ENCODE measurements at places on chromosomes 4 and X.

GRCh38 chr4:2443956-2444740, 24.8 kb upstream of the RNF4 start:
- DNase-seq: no peak

- DNase-seq: no peak
These were observed 33.4 kb downstream of the NELFA start for GRCh38 chr4:1975391-1975801.

- no peak for DNase-seq
These were observed 160.2 kb upstream of the DKK2 start for GRCh38 chr4:107196312-107196711.

DNA sequence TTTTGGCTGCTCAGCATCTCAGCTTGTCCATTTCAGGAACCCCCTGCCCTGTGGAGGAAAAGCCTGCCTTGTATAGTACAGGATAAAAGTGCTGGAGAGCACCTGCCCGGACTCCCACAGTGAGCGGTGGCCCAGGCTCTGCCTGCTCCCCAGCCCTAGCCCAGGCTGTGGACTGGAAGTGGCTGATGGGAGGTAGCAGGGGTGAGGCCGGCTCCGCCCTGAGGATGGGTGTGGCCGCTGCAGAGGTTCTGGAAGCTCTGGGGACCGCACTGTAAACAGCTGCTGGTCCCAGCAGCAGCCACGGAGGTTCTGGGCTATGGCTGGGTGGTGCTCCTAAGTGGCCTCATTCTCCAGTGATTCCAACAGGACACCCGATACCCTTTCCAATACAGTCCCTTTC, 56.6 kb upstream of the HELT start:
- no peak for DNase-seq

DNA sequence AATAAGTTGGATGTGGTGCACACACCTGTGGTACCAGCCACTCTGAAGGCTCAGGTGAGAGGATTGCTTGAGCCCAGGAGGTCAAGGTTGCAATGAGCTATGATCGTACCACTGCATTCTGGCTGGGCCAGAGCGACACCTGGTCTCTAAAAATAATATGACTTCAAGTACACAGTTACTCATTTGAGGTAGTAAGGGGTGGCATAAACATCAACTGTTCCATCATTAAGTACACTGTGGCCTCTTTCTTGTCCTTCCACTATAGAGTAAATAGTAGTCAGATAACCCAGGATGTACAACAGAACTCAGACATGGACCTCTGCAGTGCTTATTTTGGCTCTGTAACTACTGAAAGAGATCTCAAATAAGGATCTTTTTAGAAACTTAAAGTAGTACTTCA, 10.6 kb downstream of the FAM9B start:
- DNase-seq: no peak

DNA sequence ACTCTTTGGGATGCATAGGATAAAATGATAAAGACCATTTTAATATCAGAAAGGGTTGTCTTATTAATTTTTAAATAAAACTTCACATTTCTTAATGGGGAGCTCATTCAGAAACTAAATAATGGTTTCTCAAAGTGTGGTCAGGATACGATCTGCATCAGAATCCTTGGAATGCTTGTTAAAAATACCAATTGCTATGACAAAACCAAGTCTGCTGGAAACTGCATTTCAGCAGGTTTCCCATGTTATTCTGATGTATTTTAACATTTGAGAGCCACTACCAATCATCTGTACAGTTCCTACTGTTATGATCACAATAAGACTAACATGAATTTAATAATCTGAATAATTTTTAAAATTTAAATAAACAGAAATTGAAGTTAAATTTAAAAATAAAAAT, 115.1 kb downstream of the SOWAHB start:
- DNase-seq: no peak

DNA sequence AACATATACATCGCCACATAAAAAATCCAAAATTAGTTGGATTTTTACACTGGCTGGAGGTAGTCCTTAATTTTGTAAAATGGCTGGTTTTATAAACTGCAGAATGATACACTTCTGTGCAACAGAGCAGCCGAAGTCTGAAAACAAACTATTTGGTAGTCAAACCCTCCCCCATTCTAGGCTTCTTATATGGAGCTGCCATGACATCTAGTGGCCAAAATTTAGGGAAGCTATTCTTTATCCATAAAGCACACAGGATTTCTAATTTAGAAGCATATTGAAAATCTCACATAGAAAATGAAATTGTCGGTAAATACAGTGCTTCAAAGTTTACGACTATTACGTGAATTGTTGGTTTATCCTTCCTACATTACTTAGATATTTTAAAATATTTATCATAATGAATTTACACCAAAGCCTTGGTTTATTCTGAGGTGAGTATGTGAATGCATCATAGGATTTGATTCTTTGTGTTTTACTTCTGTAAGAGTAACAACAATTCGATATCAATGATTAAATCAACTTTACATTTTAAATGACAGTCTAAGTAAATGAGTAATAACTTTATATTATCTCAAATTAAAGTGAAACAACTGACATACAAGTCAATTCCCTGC, 113.4 kb upstream of the FAM241A start:
- no peak for DNase-seq

- no peak for DNase-seq
These were observed 285.4 kb downstream of the UNC5C start for GRCh38 chr4:95263391-95263790.

DNA sequence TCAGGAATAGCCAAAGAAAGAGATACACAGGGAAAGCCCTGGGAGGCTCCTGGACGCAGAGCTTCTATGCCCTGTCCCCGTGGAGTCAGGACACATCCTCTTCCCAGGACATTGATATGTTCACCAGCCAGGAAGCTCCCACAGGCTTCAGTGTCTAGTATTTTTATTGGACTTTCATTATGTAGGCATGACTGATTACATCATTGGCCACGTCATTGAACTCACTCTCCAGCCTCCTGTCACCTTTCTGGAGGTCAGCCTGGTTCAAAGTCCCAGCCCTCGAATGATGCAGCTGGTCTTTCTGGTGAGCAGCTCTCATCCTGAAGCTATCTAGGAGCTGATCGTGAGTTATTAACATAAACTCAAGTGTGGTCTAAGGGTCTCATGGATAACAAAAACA, 104.1 kb downstream of the CPEB2 start:
- DNase-seq: no peak

DNA sequence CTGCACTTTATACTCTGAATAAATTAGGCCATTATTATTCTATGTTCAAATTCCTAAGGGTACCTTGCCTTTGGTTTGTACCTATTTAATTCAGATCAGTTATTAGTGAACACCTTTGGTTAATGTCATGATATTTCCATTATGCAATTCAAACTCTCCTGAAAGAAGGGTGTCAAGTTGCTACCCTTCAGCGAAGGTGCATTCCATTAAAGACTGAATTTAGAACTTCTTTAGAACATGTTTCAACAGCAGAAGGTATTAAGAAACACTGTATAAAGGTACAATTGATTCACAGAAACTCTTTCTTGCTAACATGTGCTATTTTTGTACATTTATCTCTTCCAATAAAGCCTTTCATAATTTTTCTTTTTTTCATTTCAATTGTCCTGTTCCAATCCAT, 1545.4 kb upstream of the PCDH10 start:
- DNase-seq: no peak

- no peak for DNase-seq
These were observed 56.9 kb upstream of the SMIM10 start for GRCh38 chrX:134933911-134934310.

GRCh38 chrX:12065251-12065650, 73.0 kb upstream of the FRMPD4 start:
- DNase-seq: no peak

DNA sequence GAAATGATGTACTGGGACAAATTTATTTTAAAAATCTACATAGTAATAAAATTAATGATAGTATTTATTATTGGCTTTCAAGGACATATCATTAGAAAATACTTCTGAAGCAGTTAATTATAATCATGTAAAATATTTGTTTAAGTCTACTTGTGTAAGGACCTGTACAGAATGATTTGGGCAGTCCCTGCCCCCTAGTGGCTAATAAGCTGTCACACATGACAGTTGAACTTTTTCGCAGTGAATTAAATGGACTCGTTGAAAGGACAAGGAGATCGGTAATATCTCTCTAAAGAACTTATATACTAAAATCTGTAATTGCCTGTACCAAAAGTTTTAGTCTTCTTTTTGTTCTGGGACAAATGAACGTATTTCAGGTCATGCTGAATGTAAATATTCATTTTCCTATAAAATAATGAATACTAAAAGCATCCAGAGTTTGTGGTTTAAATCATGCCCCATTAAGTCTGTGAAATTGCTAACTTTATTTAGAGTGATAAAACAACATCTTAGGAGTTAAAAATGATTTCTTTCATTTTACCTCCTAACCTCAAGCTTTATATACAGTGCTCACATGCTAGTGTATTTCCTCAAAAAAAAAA, 13.6 kb downstream of the EXOC1 start:
- no peak for DNase-seq

DNA sequence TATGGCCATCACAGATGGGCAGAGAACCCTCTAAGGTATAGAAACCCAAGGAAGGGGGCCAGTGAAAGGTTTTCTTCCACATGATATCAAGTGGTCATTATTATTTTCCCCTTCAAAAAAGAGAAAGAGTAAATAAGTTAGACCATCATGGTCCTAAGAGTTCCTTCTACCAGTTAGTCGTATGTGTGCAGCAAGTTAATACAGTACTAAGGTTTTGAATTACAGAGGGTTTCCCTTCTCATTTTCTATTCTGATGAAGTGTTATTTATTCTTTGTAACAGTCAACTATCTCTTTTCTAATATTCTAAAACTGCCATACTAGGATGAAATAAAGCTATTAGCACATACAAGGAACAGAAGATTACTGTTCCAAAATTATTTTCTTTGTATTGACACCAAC, 94.4 kb downstream of the TMEM144 start:
- no peak for DNase-seq

- no peak for DNase-seq
These were observed 132.3 kb downstream of the ZNF330 start for GRCh38 chr4:141352909-141353525.

DNA sequence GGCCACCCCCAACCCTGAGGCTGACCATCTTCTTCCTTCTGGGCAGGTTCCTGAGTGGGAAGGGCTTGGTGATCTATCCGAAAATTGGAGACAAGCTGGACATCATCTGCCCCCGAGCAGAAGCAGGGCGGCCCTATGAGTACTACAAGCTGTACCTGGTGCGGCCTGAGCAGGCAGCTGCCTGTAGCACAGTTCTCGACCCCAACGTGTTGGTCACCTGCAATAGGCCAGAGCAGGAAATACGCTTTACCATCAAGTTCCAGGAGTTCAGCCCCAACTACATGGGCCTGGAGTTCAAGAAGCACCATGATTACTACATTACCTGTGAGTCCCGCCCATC, 9.7 kb downstream of the EFNB1 start:
- DNase-seq: no peak

GRCh38 chr4:32429151-32429550, 1709.0 kb downstream of the PCDH7 start:
- no peak for DNase-seq

DNA sequence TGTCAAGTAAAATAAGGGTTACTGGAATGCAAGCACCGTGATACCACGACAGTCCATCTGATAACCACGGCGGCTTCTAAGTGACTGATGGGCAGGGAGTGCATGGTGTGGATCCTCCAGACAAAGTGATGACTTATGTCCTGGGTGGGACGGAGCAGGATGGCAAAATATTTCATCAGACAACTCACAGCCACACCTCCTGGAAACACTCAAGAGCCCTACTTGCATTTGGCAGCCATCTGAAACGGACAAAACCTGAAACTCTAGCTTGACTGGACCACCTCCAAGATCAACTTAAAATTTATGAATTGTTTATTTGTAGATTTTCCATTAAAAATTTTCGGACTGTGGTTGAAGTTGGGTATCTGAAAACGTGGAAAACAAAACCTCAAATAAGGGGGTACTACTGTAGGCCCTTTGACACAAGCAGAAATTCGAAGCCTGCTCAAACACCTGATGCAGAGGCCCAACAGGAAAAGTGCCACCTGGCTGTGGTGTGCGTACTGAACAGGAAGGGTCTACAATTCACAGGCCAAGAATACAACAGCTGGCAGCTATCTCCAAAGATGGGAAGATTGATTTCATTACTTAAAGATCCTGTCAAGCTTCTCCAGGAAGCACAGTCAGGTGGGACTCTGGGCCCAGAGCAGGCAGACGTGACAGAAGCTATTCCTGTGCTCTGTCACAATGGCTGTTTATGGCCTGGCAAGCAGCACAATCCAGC, 26.0 kb downstream of the LRIT3 start:
- no peak for DNase-seq

DNA sequence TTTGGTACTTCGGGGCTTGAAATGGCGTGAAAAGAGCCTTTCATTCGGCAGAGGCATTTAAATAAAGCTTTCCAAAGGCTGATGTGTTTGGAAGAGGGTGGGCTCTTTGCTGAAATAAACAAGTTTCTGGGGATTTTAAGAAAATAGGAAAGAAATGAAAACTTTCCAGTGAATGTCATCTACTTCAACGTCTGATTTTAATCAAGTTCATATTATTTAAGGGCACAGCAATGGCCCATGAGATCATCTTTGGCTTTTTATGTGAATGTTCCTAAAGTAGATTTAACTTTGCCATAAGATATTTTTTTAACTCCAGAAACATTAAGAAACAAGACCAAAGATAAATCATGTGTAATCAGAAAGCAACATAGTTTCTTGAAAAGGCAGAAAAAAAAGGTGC, 69.8 kb upstream of the TTC29 start:
- no peak for DNase-seq

DNA sequence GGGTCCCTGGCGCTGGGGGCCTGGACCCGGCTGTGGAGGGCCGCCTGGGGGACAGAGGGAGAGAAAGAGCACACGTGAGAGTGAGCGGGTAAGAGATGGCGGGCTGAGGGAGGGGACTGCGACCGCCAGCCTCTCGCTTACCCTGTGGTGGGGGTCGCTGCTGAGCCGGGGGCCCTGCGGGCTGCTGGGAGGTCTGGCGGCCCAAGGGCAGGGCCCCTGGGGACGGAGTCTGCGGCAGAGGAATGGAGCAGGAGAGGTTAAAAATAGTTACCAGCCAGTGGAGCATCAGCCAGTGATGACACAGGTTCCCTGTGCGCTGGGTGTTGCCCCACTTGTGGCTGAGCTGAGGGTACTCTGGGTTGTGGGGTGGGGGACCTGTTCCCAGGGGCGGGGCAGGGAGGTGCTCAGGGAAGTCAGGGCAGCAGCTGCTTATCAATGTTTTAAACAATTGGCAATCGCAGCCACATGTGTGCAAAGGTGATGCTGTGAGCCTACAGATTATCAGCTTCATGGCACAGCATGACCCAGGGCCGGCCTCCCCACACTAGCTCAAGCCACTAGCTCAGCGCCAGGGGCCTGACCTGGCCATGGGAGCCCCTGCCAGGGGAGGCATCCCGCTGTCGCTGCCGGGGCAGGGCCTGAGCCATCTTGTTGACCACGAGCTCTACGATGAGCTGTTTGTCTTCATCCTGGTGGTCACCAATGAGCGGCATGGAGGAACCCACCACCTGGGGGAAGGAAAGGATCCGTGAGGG, 7.5 kb upstream of the TIMP1 start:
- DNase-seq: no peak

- DNase-seq: no peak
These were observed 435.5 kb downstream of the NKX6-1 start for GRCh38 chr4:84063619-84064018.

GRCh38 chr4:26050671-26051070, 136.7 kb downstream of the SMIM20 start:
- DNase-seq: no peak
